ENCODE measurements at places on chromosomes 4 and X.

DNA sequence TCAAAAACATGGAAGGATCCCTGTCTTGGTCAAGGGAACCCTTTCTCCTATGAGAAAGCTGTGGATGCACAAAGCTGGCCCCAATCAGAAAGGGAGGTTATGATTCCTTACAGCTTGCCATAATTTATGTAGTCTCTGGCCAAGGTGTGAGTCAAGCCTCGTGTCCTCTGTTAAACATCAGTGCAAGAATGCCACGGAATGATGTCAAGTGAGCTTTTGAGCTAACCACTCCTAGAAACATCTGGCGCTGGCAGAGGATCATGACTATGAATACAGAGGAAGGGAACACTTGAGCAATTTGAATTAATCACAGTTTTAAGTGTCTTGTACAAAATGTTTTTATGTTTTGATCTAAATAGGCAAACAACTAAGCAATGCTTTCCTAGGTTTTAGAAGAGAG lies 51.5 kb upstream of the RAP2C start:
- DNase-seq = peak; percentile 5

- DNase-seq = no peak
Measured at GRCh38 chrX:110669572-110669971, 126.0 kb downstream of the CHRDL1 start.

DNA sequence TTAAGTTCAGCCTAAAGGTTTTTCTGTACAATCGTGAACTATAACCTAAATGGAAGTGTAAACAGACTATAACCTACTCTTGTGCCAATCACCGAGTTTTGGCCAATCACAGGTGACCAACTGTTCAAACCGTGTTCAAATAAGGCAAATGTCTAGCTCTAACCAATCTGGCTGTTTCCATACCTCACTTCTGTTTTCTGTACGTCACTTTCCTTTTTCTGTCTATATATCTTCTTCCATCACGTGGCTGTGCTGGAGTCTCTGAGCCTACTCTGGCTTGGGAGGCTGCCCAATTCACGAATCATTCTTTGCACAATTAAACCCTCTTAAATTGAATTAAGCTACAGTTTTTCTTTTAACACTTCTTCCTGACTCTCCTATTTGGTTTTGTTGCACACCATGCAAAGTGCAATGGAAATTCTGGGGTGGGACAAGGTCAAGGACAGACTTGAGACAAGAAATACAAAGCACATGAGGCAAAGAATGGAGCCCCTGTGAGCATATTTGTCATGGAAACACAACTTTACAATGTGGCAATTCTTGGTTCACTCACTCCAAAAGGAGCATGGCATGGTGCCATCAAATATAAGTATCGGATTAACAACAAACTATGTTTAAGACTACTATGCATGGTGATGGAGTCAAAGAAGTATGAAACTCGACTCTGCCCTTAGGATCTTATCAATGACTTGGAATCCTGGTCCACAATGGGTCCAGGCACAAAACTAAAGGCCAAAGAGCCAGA lies 115.7 kb upstream of the FAM9B start:
- DNase-seq = no peak

GRCh38 chr4:1164956-1165545 lies 7.3 kb downstream of the SPON2 start:
- no peak for DNase-seq

- peak; percentile 28 for DNase-seq
Measured at GRCh38 chr4:82138374-82138773, 235.4 kb downstream of the HNRNPD start.

DNA sequence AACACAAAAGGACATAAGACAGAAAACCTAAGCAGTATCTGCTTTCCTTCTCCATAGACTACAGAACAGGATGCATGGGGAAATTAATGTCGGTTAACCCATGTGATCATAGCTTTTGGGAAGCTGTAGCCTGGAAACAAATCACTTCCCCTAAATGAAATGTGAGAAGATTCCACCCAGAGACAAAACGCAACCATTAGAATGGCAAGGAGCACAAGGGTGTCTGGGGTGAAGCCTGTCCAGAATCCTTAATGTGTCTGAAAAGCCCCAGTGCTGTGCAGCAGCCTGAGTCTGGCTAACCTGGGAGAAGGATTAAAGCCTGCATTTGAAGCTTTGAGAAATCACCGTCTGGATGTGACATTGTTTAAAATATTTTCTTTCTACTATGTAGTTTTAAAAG lies 213.3 kb downstream of the ANKRD50 start:
- no peak for DNase-seq

DNA sequence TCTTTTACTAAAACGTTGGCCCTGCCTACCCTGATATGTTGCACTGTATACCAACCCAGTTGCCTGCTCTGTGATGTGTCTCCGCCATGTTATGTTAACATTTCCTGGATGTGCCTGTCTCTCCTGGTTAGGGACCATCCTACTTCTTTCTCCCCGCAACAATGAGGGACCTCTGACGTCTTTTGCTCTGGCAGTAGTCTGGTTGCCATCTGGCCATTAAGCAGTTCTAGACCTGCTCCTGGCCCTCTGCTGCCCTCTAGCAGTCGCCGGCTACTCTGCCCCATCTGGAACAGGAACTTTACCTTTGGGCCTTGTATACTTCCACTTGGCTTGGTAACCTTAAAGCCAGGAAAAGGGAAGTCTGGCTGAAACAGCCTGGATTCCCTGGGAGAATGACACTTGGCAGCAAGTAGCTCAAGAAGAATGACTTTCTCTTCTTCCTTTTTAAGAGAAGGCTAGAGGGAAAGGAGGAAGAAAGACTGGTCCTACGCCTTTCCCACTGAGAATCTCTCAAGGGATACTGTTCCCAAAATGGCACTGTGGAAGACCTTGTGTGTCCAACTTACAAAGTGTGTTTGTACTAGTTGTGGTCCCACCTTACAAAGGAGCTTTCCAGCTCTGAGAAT lies 63.5 kb downstream of the GPC3 start:
- peak; percentile 8 for DNase-seq

DNA sequence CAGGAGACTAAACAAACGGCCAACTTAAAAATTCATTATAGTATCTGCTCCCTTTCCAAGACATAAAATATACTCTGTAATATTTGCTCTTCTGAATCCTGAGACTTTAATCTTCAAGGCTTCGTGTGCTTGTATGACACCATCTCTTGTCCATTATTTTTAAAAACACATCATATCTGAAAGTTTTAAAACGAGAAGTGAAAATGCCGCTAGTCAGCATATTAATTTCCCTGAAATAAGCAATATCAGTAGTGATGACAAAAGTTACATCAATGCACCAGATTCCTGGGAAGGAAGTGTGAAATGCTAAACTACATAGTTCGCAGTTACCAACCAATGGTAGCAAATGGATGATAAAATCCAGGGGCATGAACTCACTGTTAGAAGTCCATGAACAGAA lies 66.8 kb upstream of the EXOC1L start:
- no peak for DNase-seq

GRCh38 chrX:48617542-48618340 lies 20.4 kb downstream of the WDR13 start:
- DNase-seq = no peak

GRCh38 chrX:34884817-34885216 lies 57.8 kb upstream of the FAM47B start:
- peak; percentile 69 for DNase-seq

DNA sequence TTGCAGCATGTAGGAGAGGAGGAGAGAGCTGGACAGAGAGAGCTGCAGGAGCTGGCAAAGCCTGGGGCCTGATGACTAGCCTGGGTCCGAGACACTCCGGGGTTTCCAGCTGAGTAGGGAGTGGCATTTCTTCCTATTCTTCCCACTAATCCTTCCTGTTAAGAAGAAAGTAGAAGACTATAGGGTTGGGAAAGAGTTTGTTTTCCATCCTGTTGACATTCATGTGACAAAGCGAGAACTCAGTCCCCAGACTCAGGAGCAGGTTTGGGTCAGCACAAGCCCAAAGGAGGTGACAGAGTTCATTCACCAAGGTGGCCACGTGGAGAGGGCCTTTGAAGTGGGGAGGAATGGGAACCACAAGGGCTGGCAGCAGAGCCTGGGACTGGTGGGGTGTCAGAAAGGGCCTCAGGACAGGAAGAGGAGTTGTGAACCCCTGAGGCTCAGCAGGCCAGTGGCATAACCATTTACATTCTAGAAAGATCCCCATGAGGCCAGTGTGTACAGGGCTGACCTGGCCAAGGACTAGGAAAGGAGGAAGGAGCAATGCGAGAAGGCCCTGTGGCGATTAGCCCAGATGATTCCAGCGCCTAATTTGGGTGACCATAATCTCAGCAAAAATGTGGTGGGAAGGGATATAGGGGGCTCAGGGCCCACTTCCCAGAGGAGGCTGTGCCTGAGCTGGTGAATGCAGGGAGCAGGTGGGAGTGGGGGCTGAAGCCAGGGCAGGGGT lies 3.3 kb upstream of the HAUS3 start:
- DNase-seq = no peak

- no peak for DNase-seq
Measured at GRCh38 chrX:25389266-25389665, 373.5 kb upstream of the ARX start.

DNA sequence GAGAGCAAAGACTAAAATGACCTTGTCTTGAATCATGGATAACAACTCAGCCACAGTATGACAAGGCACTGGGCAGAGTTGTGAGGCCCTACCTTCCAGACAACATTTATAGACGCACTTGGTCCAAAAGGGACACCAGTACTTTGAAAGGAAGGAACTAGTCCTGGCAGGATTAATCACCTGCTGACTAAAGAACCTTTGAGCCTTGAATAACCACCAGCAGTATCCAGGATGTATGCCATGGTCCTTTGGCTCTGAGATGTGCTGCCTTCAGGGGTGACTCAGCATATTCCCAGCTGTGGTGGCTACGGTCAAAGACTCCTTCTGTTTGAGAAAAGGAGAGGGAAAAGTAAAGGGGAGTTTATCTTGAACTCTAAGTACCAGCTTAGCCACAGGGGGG lies 118.1 kb upstream of the PRR32 start:
- no peak for DNase-seq

DNA sequence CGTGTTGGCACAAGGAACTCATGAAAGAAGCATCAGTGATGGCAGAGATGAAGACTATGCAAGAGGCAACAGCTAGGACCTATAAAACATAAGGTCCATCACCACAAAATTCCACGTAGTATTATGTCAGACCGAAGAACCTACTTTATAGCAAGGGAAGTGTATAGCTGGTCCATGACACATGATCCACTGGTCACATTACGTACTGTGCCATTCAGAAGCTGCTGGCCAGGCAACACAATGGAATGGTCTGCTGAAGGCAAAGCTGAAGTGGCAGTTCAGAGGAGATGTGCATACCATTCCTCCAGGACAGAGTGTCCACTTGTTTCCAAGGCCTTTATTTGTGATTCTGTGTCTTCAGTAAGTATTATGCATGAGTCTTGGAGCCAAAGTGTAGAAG lies 215.5 kb upstream of the UGT8 start:
- peak; percentile 59 for DNase-seq

DNA sequence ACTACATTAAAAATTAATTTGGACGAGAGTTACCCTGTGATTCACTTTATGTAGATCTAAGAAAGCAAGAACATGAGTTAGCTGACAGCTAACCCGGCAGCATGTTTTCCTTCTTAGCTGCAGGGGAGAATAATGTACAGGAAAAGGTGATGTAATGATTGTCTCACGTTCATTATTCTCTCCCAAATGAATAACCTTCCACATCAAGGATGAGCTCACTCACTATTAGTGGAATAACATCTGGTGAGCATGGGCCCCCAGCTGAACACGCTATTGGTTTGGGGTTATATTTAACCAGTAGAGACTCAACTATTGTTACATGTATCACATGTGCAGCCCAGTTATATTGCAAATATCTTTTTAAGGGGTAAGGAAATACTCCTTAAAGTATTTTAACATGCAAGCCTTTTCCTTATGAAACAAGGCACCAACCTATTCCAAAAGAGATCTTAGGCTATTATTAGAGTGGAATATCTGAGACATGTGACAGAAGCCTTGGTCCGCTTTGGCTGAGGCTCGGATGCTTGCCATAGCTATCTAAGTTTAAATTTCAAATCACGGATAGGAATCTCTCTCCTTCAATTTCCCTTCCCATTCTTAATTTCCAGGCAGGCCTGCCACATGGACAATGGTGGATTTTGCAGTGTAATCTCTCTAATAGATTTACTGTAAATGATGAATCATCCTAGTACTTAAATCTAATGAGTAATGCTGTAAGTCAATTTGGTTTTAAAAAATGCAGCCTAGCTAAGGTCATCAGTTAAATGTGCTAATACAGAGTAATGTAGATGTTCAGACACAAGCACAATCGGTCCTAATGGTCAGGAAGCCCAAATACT lies 99.0 kb upstream of the OTUD4 start:
- peak; percentile 74 for DNase-seq

- peak; percentile 53 for DNase-seq
Measured at GRCh38 chr4:37803348-37803973, 23.0 kb upstream of the PGM2 start.

DNA sequence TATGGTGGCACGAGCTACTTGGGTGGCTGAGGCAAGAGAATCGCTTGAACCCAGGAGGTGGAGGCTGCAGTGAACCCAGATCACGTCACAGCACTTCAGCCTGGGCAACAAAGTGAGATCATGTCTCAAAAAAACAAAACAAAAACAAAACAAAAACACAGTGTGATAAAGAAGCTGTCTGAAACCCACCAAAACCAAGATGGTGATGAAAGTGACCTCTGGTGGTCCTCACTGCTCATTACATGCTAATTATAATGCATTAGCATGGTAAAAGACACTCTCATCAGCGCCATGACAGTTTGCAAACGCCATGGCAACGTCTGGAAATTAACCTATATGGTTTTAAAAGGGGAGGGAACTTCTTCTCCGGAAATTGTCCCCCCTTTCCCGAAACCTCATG lies 29.4 kb upstream of the OPHN1 start:
- DNase-seq = peak; percentile 66

GRCh38 chr4:15674926-15675325 lies 6.7 kb upstream of the FAM200B start:
- DNase-seq = no peak

DNA sequence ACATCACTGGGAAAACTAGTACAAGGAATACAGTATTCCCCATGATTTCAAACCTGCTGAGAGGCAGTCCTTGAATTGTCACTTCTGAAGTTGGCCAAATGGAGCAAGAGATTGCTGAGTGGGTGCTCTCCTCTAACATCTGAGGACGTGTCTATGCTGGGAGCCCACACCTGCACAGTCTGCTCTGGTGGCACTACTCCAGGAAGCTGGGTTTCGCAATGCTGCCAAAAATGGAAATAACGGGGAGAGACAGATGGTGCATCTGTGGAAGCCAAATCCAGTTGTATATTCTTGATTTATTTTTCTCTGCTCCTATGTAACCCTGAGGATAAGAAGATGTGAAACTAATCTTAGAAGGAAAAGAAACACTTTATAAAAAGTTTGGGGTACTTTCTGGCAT lies 240.1 kb upstream of the CTSO start:
- DNase-seq = no peak

DNA sequence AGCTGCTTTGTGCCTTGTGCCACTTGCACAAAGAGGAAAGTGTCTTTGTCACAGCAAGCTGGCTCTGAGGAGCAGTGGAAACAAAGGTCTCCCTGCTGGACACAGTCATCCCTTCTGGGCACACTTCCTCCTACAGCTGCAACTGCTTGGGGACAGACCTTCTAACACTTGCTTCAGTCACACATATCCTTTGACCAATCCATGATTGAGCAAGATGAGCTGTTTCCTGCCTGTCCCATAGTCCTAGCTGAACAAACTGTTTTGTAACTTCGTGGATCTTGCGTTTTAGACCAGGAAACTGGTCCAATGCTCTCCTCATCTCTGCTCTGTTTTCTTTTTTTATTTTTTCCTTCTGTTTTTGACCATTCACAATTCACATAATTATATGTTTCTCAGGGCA lies 98.5 kb downstream of the RRAGB start:
- DNase-seq = no peak

- DNase-seq = peak; percentile 12
Measured at GRCh38 chr4:75289914-75290582, 224.2 kb downstream of the RCHY1 start.
